Fibroblast of mammary gland (primary cell): ENCODE measurements at places on chromosomes 3 and 15.

DNA sequence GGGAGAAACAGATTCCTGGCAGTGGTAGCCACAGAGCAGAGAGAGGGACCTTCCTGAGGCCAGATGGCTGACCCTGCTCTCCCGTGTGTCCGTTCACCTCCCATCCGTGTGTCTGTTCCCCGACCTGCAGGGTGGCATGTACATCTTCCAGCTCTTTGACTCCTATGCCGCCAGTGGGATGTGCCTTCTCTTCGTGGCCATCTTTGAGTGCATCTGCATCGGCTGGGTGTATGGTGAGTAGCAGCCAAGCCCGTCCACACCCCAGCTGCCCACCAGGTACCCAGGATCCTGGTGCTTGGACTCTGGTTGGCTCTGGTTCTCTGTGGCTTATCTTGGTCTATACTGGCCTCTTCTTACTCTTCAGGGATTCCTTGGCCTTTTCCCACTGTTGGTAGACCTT lies 59.5 kb upstream of the SLC6A1 start:
- DNase-seq: no peak

DNA sequence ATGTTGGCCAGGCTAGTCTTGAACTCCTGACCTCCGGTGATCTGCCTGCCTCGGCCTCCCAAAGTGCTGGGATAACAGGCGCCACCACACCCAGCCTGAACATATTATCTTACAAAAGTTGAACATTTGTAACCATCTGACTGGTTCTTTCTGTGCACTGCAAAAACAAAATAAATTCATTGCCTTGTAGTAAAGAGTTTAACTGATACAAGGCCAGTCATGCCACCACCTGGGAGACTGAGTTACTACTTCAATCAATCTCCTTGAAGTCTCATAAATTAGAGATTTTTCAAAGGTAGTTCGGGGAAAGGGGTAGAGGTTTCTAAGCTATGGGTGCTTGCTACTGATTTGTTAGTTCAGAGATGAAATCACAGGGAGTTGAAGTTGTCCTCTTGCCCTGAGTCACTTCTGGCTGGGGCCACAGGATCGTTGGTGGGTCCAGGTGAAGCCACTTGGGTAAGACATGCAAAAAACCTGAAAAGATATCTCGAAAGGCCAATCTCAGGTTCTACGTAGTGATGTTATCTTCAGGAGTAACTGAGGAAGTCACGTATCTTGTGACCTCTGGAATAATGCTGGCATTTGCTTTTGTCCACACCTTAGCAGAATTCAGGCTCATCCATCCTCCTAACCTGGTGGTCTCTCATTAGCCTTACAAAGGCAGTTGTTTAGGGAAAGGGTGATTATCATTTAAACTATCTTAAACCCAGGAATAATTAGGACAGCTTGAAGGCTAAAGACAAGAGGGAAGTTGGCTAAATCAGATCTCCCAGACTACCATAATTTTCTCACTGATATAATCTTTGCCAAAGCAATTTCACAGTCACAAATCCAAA lies 33.7 kb downstream of the ZBTB11 start:
- DNase-seq: no peak

DNA sequence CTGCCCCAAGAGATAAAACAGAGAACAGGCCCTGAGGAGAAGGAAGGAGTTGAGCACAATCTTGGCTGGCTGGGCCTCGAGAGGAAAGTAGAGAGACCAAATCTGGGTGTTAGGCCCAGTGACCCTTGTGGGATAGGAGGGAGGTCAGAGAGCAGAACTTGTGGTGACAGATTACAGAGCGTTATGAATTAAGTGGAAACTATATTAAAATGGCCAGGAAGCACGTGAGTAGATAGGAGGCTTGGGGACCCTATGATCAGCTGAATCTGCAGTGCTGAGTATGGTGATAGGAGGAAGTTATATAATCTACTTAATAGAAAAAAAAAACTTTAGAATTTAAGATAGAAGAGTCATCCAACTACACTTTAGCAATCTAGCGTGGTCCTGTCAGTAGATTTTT lies 30.0 kb downstream of the ST6GAL1 start:
- no peak for DNase-seq

DNA sequence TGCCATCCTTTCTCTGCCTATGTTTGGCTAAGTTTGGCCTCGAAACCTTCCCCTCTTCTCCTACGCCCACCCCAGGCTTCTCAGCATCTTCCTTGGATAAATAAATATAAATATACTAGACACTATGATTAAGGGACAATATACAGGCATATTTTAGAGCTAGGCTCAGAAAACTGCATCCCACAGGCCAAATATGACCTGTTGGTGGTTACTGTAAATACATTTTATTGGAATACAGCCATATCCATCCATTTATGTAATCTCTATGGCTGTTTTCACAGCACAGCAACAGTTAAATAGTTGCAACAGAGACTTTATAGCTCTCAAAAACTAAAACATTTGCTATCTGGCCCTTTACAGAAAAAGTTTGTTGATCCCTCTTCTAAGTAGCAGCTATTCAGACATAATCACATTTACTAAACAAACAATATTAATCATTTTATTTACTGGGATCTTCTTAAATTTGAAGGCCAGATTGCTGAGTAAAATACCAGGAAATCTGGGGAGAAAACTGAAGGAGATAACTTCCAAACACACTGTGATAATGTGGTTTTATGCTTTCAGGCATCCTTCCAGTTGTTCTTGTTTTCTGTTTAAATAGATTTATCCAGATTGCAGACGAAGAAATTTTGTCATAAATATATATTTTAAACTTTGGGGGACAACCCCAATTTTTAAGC lies 269.7 kb upstream of the THRB start:
- no peak for DNase-seq

GRCh38 chr3:106631373-106632108 lies 745.7 kb upstream of the CCDC54 start:
- no peak for DNase-seq

DNA sequence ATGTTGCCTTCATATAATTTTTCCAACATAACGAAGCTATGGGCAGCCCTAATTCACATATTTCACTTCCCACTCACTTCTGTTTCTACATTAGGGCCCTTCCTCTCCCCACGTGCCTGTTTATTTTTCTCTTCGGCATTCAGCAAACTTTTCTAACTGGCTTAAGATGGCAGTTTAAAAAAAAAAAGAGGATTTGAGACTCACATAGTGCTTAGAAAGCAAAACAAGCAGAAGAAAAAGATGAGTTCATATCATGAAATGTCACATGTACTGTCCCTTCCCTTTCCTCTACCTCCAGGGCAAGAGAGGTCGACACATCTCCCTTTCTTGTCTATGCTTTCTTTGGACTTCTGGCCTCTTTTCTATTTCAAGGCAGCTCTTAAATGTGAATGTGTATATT lies 30.6 kb downstream of the SLC49A4 start:
- DNase-seq: no peak

GRCh38 chr15:66756295-66756694 lies 54.3 kb downstream of the SMAD6 start:
- DNase-seq: no peak

DNA sequence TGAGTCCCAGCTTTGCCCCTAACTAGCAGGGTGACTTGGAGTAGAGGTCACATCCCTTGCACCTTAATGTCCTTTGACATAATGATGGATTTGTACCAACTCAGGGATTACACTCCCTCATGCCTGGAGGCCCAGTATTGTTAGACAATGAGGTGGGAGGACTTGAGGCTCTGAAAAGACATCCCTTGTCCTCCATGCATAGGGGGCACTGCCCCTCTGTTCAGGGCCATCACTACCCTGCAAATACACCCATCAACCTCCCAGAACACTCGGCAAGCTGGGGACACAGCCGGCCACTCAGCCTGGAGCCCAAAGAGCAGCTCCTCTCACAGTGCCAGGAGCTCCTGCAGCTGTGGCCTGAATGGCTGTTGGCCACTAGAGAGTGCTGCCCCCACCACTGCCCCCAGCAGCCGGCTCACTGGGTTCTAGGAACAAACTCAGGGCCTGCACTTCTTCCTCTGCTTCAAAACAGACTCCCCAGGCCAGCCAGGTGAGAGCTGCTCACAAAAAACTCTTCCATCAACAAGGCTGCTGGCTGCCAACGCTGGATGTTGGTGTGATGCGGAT lies 90.2 kb downstream of the GABRB3 start:
- DNase-seq: no peak

DNA sequence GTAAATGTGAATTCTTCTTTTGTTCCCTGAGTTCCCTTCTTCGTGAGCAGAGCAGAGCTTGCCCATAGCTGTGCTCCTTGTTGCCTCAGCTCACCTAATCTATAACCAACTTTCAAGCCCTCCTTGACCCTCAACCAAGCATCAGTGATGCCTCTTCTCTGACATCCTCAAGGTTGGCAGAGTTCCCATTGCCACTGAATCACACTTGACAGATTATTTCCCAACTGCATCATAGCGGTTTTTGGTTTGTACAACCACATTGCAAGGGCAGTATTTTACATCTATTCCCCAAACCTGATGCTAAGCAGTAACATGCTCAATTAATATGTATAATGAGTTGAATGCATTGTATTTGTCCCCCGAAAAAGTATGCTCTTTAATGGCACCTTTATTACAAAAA lies 133.0 kb upstream of the SNTN start:
- DNase-seq: peak; percentile 64

DNA sequence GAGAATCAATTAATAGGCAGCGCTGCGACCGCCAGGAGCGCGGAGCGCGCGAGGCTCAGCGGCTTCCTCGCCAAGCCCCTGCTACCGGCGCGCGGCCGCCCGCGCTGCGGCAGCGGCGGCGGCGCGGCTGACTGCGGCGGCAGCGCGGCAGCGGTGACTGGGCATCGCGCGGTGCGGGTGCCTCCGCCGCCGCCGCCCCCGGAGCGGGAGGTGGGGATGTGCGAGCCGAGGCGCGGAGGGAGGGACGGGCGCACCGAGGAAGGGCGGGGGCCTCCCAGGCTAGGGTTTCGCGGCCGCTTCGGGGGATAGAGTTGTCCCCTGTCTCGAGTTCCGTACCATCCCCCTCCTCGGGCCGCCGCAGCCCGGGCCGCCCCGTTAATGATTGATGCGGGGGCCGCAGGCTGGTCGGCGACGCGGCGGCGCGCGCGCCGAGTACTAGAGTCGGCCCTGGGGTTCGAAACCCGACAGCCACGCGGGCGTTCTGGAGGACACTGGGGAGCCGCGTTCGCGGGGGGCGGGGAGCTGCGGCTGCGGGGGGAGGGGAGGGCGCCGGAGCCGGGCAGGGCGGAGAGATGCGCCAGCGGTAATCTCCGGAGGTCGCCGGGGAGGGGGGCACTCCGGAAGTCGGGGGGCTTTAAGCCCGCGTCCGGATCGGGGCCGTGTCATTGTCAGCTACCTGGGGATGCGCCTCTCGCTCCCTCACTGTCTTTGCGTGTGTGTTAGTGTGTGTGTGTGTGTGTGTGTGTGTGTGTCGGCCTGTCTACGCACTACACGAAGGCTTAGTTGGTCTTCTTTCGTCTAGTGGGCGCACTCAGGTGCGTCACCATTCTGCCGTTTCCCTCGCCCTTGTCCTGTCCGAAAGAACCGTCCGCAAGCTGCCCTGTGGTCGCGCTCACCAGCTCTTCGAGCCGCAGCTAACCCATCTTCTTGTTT lies at the start of gene PAQR9:
PAQR9 (minus strand) TSS at position 159 of the 933 bp plus-strand sequence. CDS start 338 bp downstream, outside the sequence.
- peak; percentile 28 for DNase-seq
